ENCODE measurements at places on chromosomes 11 and 22.

GRCh38 chr22:46357711-46358520, 22.4 kb downstream of the TRMU start:
- no peak for DNase-seq

GRCh38 chr11:28631148-28631547, 523.0 kb downstream of the METTL15 start:
- DNase-seq: no peak

DNA sequence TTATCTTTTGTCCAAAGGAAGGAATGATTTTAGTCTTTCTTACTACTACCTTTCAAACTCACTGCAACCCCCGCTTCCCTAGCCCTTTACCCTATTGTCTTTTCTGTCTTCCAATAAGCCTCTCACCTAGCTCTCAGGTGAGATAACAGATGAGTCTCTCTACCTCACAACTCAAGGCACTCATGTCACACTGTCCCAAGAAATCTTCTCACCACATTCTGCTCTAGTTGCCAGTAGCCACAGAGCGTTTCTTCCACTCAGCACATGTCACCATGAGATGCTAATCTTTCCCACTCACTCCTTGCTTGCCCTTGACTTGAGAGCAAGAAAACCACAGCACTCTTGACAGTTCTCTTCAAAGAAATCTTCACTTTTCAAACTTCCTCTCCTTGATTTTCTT, 32.7 kb upstream of the TMEM41B start:
- no peak for DNase-seq

DNA sequence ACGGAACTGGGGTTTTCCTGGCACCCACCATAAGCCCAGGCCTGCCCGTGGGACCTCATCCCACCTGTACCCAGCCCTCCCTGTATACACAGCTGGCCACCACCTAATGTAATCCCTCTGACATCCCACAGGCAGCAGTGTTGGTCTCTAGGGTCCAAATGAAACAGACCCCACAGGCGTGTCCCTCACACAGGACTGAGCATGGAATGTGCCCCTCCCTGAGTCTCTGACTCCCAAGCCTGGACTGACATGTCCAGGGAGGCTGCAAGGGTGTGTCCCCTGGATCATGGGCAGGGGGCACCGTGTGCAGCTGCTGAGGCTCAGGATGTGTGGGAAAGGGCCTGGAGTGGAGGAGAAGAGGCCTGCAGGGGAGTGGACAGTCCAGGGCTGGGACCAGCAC, 50.6 kb upstream of the PPARA start:
- DNase-seq: no peak

DNA sequence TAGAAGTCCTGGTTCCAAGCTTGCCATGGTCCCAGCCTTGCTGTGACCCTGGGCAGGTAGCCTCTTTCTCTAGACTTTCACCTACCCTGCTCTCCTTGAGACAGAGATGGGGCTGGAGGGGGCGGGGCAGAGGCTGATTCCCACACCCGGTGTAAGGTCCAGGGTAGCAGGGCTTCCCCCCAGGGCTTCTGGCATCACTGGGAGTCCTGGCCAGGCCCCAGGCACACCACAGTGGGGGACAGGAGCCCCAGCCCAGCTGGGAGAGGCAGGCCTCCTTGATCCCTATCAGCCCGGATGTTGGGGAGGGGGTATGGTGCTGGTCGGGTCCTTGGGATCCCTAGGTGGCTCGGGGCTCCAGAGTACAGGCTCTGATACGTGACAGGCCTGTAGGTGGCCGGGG, 1.7 kb upstream of the NUDT8 start:
- DNase-seq: no peak

DNA sequence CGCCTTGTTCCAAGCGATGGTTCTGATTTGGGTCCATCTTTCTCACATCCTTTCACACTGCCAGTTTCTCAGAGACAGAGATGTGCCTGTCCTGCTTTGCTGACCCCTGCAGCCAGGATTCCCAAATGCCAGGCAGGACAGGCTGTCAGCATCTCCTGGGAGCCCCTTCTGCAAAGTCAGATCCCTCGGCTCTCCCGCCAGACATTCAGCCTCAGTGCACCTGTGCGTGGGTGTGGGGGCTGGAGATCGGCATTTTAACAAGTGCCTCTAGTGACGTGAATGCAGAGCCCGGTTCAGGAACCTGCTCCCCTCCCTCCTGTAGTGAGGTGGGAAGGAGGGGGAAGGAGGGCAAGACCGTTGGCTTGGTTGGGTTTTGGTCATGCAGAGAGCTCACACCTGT, 108.9 kb upstream of the FGF3 start:
- no peak for DNase-seq

- no peak for DNase-seq
Measured at GRCh38 chr22:42925598-42925997, 68.5 kb upstream of the ARFGAP3 start.

DNA sequence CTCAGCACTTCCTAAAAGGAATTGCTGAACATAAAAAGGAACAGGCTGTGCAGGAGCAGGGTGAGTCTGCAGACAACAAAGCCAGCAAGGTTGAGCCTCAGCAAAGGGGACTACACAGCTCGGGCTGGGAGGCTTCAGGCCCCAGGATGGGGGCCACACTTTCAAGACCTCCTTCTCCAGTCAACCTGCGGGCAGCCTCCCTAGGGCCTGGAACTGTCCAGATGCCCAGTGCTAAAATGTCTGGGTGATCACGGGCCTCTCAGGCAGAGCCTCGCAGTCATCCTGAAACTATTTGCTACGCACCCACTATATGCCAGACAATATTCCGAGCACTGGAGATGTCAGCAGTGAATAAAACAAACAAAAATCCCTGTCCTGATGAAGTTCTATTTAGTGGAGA, 3.9 kb upstream of the NEFH start:
- no peak for DNase-seq

DNA sequence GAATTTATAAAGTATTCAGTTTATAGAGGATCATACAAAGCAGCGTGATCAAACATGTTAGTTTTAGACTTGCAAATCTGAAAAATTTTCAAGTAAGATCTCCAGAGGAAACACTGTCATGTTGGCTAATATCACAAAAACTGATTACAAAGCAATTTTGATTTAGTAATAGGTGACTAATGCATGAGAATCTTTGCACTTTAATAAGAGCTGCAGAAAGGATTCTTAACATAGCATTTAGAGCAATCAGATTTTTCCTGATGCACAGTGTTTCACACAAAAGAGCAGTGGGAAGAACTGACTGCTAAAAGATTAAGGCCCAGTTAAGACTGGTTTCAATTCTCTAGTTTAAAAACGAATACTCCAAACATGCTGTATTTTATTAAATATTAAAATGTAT, 321.2 kb downstream of the GUCY1A2 start:
- DNase-seq: no peak

- DNase-seq: no peak
Measured at GRCh38 chr22:33438273-33438672, 380.1 kb upstream of the SYN3 start.

DNA sequence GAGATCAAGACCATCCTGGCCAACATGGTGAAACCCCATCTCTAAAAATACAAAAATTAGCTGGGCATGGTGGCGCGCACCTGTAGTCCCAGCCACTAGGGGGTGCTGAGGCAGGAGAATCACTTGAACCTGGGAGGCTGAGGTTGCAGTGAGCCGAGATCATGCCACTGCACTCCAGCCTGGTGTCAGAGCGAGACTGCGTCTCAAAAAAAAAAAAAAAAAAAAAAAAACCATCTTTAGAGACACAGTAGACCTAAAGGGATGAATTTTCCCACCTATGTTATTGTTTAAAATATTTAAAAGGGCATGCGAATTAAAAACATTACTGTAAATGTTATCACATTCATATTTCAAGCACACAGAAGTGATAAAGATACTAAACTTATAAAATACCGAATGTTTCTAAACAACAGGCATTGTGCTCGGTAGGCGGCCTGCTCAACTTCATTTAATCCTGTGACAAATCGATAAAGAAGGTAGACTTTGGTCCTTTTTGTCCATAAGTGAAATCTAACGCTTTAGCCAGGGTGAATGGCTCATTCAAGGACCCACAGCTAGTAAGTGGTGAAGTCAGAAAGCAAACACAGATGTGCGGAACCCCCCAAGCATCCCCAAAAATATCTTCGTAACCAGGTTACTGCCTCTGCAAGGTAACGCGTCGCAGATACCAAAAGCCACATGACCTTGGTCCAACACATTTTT, 16.1 kb downstream of the NCAPD3 start:
- peak; percentile 35 for DNase-seq

GRCh38 chr22:38881464-38881871, 9.5 kb upstream of the CBX6 start:
- DNase-seq: peak; percentile 35

GRCh38 chr22:24887260-24887659, 59.2 kb downstream of the LHFPL7 start:
- no peak for DNase-seq

- no peak for DNase-seq
Measured at GRCh38 chr11:65308281-65308891, 6.3 kb upstream of the CDC42EP2 start.

DNA sequence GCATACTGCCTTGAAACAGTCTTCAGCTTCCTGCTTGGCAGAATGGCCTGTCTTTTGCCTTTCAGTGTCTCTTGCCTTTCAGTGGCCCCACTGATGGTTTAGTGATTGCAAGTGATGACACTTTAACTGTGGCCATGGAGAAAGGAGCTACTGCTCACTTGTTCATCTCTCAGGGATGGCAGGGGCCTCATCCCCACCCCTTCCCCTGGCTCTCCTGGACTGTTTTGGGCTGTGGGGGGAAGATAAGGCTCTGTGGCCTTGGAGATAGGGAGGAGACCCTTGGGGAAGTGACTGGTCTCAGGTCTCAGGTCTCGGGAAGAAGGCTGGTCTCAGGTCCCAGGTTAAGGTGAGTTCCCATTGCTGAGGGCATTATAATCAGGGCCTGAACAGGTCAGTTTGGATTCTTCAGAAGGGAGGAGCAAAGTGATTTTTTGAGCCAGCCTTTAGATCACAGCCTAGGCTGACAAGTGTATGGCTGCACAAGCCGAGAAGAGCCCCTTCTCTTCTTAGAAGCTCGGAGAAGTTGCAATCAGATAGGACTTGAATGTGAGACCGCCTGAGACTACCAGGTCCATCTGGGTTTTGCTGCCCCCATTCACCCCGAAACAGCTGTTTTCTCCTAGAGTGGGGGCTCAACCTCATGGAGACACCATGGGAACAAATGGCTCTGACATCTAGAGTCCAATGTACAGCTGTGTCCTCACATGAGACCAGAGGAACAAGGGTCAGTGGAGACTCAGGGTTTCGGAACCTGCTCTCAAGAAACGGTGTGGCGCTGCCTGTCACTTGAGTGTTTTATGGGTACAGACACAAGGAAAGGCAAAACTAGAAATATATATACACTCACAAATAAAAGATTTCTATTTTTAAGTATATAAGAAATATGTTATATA, 15.9 kb upstream of the P2RY2 start:
- DNase-seq: no peak

DNA sequence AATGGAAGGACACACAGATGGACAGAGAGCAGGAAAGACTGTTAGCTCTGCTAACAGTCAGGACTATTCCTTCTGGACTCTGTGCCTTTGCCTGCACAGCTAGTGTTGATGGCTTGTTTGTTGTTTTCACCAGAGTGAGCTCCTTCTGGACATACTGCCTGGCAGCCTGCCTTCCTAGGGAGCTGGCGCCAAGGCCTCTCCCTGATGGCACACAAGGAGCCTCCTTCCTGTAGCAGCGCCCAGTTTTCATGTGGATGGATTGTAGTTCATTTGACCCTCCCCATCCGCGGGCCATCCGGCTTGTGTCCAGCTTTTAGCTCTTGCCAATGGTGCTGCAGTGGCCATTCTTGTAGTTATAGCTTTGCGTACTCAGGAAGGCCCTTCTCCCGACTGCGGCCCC, 16.6 kb upstream of the BCR start:
- no peak for DNase-seq

GRCh38 chr22:37304595-37305343, 22.5 kb downstream of the CYTH4 start:
- no peak for DNase-seq

- no peak for DNase-seq
Measured at GRCh38 chr11:108204929-108205499, 17.4 kb downstream of the NPAT start.

GRCh38 chr11:94132823-94133408, 4.3 kb downstream of the PANX1 start:
- no peak for DNase-seq

DNA sequence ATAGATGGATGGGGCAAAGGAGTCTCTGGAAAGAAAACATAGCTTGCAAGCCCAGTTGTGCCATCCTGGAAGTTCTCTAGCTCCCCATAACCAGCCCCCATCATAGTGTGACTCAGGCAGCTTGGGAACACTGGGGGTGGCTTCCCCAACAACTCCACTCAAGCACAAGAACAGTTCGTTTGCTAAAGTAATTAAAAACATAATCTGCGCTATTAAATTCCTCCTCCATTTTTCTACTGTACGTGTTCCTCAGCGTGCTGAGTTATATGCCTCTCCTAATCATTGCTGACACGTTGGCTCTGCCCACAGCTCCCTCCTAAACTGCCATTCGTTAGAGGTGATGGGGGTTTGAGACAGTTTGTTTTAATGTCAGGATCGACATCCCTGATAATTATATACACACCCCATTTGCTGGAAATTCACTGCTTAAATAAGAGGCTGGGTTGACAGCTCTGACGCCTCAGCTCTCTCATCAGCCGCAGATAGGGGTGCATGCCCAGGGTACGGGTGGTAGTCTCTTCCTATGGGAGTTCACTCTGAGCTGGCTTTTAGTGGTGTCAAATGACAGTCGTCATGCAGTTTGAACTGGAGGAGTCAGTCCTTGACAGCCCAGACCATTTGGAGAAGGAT, 59.5 kb upstream of the SEZ6L start:
- DNase-seq: no peak

GRCh38 chr11:106186630-106187029, 109.2 kb downstream of the AASDHPPT start:
- DNase-seq: no peak

- no peak for DNase-seq
Measured at GRCh38 chr11:92697461-92698312, 271.8 kb upstream of the MTNR1B start.

- no peak for DNase-seq
Measured at GRCh38 chr22:44534335-44534734, 36.3 kb upstream of the RTL6 start.

- DNase-seq: no peak
Measured at GRCh38 chr11:79432138-79432537, 8.7 kb downstream of the TENM4 start.

GRCh38 chr22:47192651-47193437, 430.4 kb downstream of the TBC1D22A start:
- no peak for DNase-seq

GRCh38 chr11:114678125-114679036, at the start of gene NXPE2:
TSS of gene NXPE2 (plus strand) at chr11:114678527. CDS start at chr11:114678576, 49 bp downstream.
- DNase-seq: no peak

GRCh38 chr11:15819679-15820286, 536.6 kb downstream of the SOX6 start:
- peak; percentile 73 for DNase-seq

GRCh38 chr11:121105063-121105480, 4.0 kb downstream of the TECTA start:
- DNase-seq: no peak

- no peak for DNase-seq
Measured at GRCh38 chr22:32850591-32851517, 49.3 kb downstream of the TIMP3 start.

GRCh38 chr11:26348776-26349175, 16.8 kb downstream of the ANO3 start:
- no peak for DNase-seq
